Fibroblast of skin of left biceps (primary cell): ENCODE measurements at places on chromosomes 5 and 9.

DNA sequence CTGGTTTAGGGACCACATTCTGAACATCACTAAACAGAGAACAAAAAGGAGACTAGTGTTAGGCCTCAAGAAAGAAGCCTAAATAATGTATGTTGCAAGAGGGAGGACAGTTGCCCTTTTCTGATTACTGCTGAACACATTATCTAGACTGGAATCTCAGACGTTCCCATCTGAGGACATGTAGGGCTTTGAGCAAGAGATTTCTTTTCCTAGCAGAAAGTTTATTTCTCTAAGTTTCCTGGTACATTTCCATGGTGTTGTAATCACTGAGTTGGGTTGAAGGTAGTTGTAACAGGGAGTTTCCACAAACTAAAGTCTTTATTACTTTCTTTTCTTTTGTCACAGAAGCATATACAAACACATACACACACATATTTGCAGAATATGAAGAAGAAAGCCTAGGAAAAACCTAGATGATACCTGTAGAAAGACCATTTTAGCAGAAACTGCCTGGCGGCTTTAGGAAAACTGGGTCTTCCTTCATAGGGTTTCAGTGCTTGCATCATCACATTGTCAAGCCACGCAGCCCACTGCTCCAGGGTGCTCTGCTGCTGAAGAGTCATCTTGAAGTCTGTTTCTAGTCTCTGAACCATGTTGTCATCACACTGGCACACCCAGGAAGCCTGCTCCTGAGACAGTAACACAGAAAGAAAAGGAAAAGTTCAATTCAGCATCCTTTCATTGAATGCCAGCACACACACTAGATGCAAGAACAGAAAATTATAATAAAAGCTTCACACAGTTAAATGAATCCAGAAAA lies 269.1 kb downstream of the RFX3 start:
- DNase-seq: no peak

GRCh38 chr9:130662099-130662969 lies 2.1 kb upstream of the PRDM12 start:
- DNase-seq: no peak

DNA sequence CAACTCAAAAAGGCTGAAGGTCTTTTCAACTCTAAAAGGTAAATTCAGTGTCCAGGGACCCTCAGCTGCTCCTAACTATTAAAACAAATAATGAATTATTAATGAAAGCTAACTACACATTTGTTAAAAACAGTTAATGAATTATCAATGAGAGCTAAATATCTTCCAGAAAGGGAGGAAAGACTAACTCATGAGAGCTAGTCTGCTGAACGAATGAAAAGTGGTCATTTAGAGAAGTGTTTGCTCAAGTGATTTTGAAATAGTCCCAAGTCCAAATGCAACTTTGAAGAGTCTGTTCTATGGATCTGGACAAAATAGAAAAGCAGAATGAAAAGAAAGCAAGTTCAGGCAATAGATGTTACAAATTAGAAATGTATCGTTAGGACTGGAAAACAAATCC lies 133.9 kb upstream of the SPEF2 start:
- no peak for DNase-seq

GRCh38 chr9:87515588-87516221 lies 18.0 kb downstream of the DAPK1 start:
- DNase-seq: no peak

DNA sequence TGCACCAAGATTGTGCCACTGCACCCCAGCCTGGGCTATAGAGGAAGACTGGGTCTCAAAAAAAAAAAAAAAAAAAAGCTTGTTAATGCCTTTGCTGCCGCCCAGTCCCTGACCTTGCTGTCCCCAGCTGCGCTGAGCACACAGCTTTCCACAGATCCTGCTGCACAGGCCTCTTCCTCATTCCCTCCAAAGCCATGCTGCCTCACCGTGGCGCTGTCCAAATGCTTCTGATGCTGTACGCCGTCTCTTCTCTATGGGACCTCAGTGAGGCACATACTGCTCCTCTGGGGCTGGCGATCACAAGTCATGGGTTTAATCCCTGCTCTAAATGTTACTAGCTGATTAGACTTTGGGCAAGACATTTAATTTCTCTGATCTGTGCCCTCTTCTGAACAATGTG lies 234.1 kb downstream of the FBXL7 start:
- no peak for DNase-seq

GRCh38 chr5:1094670-1095190 lies 17.1 kb downstream of the SLC12A7 start:
- no peak for DNase-seq

DNA sequence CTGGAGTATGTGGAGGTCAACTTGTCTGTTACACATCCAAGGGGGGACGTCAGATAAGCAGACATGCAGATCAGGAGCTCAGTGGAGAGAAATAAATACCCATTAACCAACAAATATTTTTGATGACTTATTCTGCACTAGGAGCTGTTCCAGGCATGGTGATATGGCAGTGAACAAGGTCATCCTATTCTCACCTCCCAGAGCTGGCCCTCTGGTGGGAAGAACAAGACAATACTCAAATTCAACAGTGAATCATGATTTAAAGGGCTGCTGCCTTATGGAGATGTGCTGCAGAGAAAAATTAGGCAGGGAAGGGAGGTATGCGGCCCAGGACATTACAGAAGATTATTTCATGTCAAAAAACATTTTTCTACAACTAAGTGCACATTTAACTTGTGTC lies 36.5 kb downstream of the SYK start:
- DNase-seq: no peak

DNA sequence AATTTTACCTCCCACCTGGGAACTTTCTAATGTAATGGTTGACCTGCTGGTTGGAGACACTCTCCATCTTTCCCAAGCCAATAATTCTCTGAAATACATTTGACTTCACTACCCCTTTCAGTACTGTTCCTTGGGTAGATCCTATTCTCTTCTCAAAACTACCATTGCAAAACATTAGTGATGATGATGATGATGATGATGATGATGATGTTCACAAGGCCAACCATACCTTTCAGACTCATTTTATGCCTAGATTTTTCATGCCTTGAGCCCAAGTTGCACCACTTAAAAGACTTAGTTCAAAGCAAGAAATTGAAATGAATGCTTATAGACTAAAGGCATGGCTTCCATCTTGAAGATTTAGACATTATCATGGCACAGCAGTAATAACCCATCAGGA lies 1141.1 kb upstream of the DMAC1 start:
- no peak for DNase-seq

DNA sequence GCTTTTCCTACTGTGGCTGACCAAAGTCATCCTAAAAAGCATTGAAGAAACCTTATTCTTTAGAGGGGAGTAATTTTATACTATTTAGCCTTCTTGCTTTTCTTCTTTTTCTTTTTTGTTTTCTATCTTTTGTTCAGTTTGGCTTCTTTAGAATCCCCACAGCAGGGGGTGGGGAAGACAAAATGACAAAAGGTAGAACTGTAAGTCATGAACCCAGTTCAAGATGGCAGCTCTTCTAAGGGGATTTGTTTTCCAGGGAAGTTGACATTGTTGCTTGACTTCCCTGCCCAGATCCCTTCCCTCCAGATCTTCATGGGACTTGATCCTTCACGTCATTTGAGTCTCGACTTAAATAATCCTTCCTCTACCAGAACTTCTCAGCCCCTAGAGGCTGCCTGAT lies 692.4 kb upstream of the DMAC1 start:
- no peak for DNase-seq

DNA sequence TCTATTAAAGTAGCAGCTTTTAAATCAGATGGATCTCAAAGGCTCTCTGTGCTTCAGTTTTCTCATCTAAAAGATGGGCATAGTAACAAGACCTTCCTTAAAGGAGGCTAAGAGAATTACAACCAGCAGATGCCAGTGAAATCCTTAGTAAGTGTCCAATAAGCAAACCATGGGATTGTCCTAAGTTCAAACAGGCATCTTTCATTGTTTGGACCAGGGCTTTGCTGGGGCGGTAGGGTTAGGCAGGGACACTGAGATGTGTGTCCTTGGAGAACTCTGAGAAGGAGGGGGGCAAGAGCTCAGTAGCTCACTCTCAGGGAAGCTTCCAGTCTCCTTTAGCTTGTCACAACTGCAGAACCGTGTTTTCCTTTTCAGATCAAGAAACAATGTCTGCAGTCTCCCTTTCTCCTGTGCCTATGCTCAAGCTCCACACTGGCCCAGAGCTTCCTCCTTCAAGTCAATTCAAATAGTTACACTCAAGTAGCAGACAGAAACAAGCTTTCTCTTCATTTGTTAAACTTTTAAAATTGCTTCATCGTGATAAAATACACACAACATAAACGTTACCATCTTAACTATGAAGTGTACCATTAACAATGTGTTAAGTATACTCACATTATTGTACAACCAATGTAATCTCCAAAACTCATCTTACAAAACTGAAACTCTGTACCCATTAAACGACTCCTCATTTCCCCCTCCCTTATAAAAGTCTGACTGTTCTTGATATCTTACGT lies 216.2 kb downstream of the PIK3R1 start:
- no peak for DNase-seq

DNA sequence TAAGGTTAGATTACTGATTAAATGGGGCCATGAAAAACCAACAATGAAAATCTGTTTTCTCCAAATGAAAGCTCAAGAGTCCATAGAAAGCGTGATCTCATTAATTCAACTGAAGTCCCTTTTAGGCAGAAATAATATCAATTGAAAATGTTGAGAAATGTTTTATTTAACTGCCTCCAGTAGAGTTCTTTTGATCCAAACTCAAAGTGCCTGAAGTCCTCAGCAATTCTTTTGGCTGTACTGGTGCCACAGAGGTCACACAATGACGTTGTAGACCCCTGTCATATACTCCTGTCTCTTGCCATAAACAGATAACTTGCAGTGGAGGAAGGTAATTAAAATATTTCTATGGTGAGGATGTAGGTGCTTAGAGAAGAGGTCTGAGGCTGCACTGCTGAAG lies 1420.5 kb downstream of the CDH12 start:
- no peak for DNase-seq

GRCh38 chr9:133944746-133945135 lies 47.4 kb downstream of the VAV2 start:
- no peak for DNase-seq

DNA sequence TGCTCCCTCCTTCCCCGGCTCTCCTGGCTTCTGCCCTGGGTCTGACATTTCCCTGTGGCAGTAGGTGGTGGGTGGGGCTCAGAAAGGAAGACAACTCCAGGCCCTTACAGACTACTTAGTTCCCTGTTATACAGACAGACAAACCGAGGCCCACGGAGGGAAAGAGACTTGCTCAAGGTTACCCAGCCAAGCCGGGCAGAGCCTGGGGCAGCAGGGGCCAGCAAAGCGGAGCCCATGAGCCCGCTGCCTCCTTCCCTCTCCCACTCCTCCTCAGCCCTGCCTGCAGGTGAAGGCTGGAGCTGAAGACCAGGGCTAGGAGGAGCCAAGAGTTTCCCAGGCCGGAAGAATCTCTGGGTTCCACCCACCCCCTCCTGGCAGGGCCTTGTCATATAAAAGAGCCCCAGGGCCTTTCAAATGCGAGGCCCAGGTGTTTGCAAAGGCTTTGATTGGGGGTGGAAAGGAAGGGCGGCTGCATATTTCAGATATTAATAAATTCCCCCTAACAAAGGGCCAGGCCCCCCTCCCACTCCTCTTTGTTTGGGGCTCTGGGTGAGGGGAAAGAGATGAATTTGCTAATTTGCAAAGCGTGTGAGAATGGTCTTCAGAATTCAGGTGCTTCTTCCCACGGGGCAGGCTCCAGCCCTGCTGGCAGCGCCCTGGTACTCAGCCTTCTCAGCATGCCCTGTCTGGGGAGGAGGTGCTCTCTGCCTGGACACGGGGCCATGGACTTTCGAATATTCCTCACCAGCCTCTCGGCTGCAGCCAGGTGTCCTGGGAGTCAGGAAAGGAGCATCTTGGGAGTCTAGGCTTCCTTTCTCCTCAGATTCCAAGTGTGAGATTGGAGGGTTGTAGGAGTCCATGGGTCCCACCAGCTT lies 21.5 kb downstream of the SLC6A7 start:
- no peak for DNase-seq

GRCh38 chr9:105346273-105346672 lies 101.6 kb upstream of the FSD1L start:
- no peak for DNase-seq

GRCh38 chr5:106020894-106021293 lies 1649.8 kb downstream of the EFNA5 start:
- no peak for DNase-seq

- DNase-seq: no peak
These were observed 60.5 kb downstream of the GABRG2 start for GRCh38 chr5:162128117-162128516.

DNA sequence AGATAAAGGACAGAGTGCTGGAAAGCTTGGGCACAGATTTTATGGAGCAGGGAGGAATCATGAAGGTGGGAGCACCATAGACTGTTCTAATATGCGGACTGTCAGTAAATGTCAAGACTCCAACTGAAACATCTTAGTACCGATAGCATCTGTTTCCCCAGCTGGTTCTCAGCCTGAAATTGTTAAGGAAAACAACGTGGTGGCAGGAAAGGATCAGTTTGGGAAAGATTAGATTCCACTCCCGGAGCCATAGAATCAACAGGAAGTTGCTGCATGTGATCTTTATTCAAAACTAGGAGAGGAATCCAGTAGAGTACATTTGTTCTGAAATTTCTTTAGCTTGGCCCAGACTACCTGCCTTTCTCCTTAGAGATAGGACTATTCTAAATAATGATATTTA lies 559.1 kb downstream of the CSNK1G3 start:
- no peak for DNase-seq

DNA sequence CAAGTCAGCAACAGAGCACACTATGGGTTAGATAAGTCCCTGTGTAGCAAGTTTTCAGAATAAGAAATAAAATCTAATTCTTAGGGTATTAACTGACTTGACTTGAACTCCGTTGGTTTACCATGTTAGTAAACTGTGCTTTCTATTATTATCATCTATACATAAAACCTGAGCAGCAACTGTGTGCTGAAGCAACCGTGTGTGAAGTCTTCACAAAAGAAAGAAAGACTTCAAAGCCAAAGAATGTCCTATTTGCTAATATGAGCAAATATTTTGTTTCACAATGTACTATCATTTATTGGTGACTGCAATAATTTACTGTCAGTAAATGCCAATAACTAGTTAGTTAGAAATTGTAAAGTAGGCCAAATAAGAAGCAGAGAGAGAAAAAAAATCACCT lies 32.7 kb downstream of the ERAP1 start:
- DNase-seq: no peak

DNA sequence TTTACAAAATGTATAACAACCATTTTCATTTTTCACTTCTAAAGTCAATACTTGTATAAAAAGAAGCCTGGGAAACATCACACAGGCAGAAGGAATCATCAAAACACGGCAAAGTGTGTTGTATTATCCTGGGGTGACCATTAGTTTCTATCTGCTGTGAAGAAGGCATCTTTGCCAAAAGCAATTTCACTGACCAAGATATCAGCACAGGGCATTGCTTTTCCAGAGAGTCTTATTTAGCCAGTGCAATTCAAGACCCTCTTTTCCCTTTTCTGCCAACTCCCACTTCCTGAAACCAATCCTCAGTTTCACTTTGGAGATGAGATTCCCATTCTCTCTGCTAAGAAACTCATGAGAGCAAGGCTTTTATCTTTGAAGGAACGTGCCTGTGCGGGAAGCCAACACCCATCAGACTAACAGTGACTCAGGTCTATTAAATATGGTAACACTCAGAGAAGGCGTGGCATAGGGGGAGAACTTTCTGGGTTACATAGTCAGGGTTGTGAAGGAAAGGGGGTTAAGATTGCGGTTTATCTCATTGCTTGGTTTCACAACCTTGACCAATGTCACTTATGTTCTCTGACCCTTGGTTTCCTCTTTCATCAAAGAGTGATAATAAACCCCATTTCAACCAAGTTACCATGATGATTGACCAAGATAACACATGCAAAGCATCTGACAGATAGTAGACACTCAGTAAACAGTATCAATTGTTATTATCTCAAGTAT lies 666.9 kb upstream of the KLF4 start:
- no peak for DNase-seq
